ENCODE measurements at places on chromosomes 5 and 9. TPM values are rescaled to one million over a fixed set of nuclear protein-coding genes. Genes with fewer than 3 reads are reported as not detected.

GRCh38 chr5:119176785-119177184 lies 105.9 kb downstream of the DMXL1 start:
- no peak for ATAC-seq

DNA sequence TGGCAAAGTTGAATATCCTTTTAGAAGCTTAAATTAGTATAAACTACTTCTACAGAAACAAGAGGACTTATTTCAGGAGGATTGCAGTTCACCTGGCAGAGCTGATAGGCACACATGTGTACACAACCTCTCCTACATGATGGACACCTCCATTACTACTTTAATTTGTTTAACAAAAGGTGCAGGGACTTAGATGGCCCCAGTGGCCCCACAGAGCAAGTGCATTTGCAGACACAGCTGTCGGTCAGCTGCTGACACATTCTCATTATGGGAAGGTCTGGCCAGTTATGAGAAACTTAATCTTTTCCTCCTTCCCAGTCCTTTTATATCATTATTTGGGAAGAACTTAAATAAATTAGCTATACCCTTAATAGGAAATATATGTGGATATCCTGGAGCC lies 28.3 kb downstream of the TDRD7 start:
- ATAC-seq: no peak

DNA sequence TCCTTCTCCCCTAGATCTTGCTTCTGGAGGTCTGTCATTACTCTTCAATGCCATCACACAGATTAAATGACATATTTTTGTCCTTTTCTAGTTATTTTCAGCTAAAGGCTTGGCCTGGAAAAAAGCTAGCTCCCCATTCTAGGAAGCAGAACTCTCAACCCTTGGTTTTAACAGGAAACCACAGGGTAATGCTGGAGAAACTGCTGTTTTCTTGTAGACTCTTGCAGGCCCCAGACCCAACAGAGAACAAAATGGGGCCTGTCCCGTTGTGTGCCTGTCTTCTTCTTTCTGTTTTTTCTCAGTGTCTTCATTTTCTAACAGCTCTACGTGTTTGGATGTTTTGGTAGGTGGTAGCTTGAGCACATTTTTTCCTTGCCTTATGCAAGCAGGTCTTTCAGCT lies 21.5 kb downstream of the DCANP1 start:
- no peak for ATAC-seq

The PTGES gene
- 9.1 TPM for total RNA-seq

The NSG2 gene
- not detected for total RNA-seq

The THG1L gene
- 10.6 TPM for total RNA-seq

The ZFP37 gene
- 1.1 TPM for total RNA-seq

The LAMC3 gene
- 0.52 TPM for total RNA-seq

The TYRP1 gene
- not detected for total RNA-seq

The LECT2 gene
- not detected for total RNA-seq
